ENCODE measurements at places on chromosomes 4 and X.

DNA sequence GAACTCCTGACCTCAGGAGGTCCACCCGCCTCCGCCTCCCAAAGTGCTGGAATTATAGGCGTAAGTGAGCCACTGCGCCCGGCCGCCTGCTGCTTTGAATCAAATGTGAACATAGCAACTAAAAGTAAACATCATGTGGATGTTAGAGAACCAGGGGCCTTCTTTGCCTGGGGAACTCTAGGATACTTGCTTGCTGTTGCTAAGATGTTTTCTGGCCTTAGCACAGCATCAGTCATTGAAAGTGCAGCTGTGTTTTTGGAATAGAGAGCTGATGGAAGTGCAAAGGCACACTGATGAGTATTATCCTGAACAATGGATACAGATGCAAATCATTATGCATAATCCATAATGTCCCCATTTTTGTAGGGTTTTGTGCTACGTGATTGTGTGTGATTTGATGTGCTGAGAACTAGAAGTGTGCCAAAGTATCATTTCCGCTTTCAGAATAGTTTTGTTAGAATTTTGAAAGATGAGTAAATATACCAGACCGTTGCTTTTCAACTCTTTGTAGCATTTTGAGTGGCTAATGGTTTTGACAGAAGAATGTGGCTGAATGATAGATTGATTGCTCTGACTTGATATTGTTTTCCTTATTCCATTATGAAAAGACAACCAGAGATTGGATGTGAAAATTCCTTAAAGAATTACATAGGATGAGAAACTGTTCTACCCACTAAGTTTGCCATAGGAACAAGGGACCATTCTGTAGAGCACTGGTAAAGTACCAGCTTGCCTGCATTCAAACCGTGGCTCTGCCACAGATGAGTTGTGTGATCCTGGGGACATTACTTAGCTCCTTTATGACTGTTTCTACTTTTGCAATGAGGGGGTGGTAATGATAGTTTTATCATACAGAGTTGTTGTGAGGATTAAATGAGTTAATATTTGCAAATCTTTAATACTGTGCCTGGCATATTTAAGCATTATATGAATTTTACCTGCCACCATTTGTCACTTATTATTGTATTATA, 74.7 kb downstream of the REPS2 start:
- DNase-seq: no peak

- DNase-seq: peak; percentile 57
Measured at GRCh38 chrX:21479695-21480270, 105.6 kb downstream of the CNKSR2 start.

- no peak for DNase-seq
Measured at GRCh38 chrX:40154250-40154852, 56.6 kb upstream of the BCOR start.

GRCh38 chrX:46849933-46850332, 13.1 kb downstream of the RP2 start:
- no peak for DNase-seq

DNA sequence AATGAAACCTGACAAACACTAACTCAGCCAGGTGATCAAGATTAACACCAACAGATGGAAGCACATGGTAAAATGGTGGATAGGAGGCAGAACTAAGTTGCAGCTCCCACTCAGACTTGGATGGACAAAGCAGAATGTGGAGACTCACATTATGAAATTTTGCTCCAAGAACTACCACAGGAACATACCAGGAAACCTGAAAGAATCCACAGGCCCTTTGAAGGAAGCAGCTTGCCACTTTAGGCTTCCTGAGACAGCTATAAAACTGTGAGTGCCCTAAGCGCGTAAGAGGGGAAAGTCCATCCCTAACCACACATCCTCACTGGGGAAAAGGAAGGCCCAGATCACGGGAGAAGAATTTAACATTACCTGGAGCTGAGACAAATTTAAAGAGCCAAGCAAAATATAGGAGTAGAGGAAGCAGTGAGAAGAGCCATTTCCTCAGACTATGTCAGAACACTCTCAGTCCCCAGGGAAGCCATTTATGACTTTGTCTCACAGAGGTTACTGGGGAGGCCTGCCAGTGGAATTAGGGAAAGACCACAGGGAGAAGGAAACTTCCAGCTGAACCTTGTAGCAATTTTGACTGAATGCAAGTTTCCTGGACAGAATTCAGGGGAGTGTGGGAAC, 224.5 kb downstream of the TEX13C start:
- DNase-seq: no peak

DNA sequence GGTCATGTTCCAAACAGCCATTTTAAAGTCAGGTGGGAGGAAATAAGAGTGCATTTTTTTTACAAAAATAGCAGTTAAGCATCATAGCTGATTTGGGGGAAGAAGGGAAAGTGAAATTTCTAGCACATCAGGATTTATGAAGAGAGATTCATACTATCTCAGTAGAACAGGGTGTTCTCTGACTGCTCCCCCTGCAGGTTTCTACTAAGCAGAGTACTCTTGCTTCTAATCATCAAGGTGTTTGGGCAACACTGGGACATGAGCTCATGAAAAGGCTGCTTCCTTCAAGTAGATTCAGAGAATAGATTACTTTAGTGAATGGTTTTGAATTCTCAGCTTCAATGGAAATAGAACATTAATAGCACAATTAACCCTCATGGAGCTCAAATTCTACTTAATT, 591.4 kb upstream of the PCDH10 start:
- DNase-seq: no peak

- peak; percentile 37 for DNase-seq
Measured at GRCh38 chr4:138301536-138301935, 59.4 kb upstream of the SLC7A11 start.

- no peak for DNase-seq
Measured at GRCh38 chr4:181593703-181594102, 649.5 kb upstream of the TENM3 start.

GRCh38 chrX:2388669-2389068, 112.1 kb downstream of the DHRSX start:
- peak; percentile 13 for DNase-seq

DNA sequence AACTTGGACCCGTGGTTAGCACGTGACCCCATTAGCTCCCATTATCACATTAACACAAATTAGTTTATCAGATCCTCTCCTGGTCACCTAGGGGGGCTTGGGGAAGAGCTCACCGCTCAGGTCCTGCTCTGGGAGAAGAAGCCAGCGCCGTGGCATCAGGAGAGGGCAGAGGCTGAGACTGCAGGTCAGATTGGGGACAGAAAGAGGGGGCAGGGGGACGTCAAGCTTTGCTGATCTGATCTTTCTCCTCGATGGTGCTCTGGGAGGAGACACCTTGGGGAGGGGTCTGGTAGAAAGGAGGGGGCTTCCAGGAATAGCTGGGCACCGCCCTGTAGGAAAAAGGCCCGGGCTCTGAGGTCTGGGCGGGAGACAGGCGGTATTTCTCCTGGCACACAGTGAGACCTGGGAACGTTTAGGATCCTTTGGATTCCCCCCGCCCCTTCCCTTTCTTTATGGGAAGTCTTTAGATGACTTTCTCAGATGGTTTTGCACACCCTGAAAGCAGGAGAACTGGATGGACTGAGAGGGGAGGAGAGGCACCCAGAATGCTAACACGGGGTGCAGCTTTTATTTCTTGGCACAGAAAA, 9.1 kb upstream of the ELF4 start:
- DNase-seq: no peak

DNA sequence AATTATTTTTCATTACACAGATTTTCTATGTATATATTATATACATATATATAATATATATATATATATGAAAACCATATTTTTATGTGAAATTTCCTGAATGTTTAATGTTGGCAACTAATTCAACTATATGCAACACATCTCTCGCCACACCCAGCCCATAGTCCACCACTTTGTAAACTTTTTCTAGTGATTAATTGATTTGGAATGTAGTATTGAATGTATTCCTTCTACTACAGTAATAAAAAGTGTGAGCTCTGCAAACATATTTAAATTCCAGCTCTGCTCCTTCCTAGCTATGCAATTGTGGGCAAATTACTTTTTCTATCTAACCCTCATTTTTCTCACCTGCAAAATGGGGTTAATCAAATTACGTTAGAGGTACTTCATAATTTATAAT, 187.8 kb downstream of the TEX11 start:
- DNase-seq: no peak

DNA sequence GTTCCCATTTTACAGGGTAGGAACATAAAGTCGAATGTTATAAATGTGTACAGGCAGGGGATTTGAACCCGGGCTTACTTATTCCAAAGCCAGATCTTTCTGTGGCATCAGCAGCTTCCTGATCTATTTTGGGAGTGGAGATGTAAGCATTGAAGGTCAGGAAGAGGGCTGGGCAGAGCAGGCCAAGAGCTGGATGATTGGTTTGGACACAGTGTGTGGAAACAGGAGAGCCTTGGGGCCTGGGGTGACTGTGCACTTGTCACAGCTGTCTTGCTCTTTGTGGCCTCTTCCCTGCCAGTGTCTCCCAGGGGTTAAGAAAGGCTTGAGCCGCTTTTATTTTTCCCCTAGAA, 127.9 kb upstream of the ENPP6 start:
- no peak for DNase-seq

- no peak for DNase-seq
Measured at GRCh38 chr4:77820649-77821561, 1.7 kb upstream of the CNOT6L start.

- peak; percentile 63 for DNase-seq
Measured at GRCh38 chr4:76898949-76899645, 1.2 kb upstream of the SOWAHB start.

GRCh38 chrX:19799319-19800182, 87.8 kb downstream of the SH3KBP1 start:
- DNase-seq: peak; percentile 42

DNA sequence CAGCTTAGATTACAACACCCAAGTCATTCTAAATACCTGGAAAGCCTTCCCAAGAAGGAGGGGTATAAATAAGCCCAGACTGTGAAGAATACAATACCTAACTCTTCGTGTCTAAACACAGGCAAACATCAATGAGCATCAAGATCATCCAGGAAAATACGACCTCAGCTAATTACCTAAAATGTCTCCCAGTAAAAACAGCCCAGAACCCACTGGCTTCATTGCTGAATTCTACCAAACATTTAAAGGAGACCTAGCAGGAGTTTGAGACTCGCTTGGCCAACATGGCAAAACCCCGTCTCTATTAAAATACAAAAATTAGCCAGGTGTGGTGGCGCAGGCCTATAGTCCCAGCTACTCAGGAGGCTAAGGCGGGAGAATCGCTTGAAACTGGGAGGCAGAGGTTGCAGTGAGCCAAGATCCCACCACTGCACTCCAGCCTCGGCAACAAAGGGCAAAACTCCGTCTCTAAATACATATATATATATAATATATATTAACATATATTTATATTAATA, 19.1 kb upstream of the HSFX4 start:
- DNase-seq: no peak

DNA sequence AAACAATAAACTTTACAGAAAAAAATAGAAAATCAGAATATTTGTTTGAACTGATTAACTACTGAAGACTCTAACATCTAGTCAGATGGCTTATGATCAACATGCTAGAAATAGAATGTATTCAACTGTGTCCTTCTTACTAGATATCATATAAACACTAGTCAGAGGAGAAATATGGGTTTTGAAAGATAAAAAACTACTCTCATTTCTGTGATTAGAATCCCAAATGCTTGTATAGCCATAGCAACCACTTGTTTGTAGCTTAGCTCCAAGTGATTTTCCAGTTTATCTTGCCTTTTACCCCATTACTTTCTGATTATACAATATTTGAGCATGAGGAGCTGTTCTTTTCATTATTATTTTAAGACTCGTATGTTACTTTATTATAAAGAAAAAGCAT, 31.2 kb downstream of the USP38 start:
- no peak for DNase-seq

GRCh38 chrX:45502396-45502795, 301.7 kb upstream of the DIPK2B start:
- DNase-seq: no peak

GRCh38 chr4:109631532-109632108, 71.6 kb downstream of the MCUB start:
- DNase-seq: no peak

DNA sequence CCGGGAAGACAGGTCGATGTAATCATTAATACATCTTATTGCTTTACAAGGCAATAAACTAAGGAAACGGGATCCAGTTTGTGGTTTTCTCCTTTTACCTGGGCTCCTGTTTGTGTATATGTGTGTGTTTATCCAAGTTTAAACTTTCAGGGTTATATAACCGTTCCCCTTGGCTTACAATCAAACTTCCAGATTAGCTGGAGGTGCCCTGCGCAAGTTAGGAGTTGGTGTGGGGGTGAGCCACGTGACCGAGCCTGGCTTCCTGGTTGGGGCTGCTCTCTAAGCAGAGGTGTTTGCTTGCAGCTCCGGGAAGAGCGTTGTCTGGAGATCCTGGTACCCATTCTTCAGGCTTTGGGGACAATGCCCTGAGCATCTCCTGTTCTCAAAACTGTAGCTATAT, 129.2 kb downstream of the FHDC1 start:
- DNase-seq: no peak

DNA sequence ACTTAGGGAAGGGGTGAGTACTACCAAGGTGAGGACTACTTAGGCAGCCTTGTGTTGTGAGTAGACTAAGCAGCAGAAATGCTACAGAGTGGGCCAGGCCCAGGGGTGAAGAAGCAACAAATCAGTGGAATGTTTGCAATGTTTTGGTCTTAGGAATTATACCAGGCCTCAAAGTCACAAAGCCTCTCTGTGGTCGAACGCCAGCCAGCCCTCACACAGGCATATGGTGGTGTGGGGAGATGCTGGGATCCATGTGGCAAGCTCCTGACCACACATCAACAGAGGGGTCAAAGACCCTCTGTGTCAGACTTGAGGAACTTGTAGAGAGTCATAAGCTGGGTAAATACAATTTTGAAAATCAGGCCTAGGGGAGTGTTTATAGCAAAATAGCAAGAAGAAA, 153.8 kb upstream of the KLF3 start:
- DNase-seq: no peak

GRCh38 chrX:65987811-65988210, 52.1 kb downstream of the VSIG4 start:
- DNase-seq: no peak

DNA sequence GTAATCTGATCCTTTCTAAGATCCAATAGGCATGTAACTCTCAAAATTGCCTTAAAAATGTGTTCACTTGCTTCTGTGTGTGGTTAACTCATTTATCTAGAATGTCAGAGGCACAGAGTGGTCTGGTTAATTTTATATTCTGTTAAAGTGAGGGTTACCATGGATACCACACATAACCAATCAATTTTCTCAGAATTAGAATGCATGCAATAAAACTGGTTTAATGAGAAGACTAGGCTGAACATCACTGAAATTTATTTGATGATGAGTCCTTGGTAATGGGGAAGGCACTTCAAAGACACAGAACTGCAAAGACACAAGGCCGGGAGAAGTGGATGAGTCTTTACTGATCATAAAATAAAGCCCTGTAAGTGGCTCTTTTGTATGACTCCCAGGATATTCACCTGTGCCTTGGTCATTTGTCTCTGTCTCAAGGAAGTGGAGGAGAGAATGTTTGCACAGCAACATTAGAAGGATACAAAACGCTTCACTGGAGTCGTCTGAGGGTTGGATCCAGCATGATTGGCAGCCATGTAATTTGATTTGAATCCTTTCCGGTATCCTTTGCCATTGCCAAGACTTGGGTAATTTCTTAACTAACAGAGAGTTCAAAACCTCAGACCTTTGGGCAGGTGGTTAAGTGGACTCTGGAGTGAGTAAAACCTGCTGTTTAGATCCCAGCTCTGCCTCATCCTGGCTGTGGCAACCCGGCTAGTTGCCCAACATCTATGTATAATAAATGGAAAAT, 94.0 kb upstream of the RBPJ start:
- no peak for DNase-seq

- no peak for DNase-seq
Measured at GRCh38 chr4:120445186-120445585, 378.5 kb upstream of the MAD2L1 start.

Measured in fibroblast of skin of back (primary cell).